ENCODE measurements at places on chromosomes 13 and 19.

- peak; percentile 85 for DNase-seq
Observed at GRCh38 chr19:5826531-5827341, 12.8 kb downstream of the FUT6 start.

- no peak for DNase-seq
Observed at GRCh38 chr13:40026741-40027140, 371.3 kb downstream of the COG6 start.

DNA sequence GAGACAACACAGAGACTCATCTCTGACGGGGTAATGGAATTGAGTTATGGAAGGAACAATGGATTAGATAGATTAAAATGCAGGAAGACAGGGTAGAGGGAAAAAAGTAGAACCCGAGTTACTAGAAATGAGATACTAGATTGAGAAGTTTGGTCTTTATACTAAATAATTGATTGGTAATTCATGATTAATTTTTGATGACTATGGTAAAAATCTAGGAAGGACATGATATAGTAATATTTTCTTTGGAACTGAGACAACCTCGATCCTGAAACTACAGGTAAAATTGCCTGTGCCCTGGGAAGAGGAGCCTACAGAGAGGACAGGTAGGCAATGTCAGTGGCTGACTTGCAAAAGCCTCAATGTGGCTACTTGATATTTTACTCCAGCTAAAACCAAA is 188.4 kb upstream of the GPC6 start:
- no peak for DNase-seq

- no peak for DNase-seq
Observed at GRCh38 chr13:75016225-75016624, 465.7 kb downstream of the TBC1D4 start.

- DNase-seq = no peak
Observed at GRCh38 chr13:51158880-51159518, 47.9 kb upstream of the C13orf42 start.

DNA sequence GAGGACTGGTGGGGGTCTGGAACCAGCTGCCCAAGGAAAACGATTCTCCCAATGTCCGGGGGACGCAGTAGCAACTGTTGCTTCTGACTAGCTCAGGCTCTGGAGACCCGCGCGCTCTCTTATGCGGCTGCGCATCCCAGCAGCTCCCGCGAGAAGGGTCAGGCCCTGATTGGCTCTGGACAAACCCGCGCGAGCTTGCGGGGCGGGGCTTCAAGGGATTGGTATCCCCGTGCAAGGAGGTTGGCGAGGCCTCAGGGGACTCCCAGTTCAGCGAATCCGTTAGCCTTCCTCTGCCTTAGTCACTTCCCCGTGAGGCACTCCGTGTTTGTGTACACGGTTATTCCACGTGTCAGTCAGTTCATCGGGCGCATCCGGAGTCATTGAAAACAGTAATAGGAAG is 20.2 kb downstream of the SIGLECL1 start:
- DNase-seq = no peak
